ENCODE measurements at places on chromosomes 7 and 10. TPM values are rescaled to one million over a fixed set of nuclear protein-coding genes. Genes with fewer than 3 reads are reported as not detected.

- H3K27ac ChIP-seq = no peak overlapping the region
- peaks cover 9% of the 10 kb centered on the region for H3K4me1 ChIP-seq
- H3K27me3 ChIP-seq = no peaks in the 10 kb centered on the region
Observed at GRCh38 chr7:95440394-95441038, 5.7 kb upstream of the PON2 start.

DNA sequence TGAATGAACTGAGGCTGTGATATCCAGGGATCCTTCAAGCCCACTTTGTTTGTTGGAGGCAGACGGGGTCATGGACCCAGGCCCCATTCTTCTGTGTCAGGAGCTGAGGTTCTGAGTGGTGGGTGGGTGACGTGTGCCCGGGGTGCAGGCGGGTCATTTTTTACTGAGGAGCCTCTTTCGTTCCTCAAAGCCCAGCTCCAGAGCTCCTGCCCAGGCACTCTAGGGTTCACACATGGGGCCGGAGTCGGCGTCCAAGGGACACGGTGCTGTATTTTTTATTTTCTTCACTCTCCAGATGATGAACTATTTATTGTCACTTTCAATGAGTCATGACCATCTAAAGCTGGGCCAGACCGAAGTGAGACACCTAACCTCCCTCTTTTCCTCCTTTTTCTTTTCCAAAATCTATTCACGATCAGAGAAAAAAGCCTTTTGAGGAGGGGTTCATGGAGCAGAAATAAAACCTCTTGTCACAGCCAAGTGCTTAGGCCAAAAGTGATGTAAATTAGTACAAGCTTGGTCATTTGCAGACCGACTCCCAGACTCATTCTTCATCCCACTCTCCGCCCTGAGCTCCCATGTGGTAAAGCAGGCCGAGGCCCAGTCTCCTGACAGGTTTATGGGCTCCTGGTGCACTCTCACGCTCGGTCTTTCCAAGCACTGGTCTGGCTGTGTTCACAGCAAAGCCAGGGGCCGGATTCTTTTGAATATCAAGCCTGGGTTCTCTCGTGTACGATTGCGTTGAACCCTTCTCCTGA is 41.4 kb upstream of the PITRM1 start:
- H3K4me3 ChIP-seq = no peak overlapping the region
- no peaks in the 10 kb centered on the region for H3K27me3 ChIP-seq
- H3K36me3 ChIP-seq = no peaks in the 10 kb centered on the region
- H3K4me1 ChIP-seq = no peaks in the 10 kb centered on the region
- H3K27ac ChIP-seq = no peak overlapping the region
- DNase-seq = no peak

- no peak for DNase-seq
- H3K36me3 ChIP-seq = peaks cover 8% of the 10 kb centered on the region
- H3K4me3 ChIP-seq = no peak overlapping the region
- H3K4me1 ChIP-seq = no peaks in the 10 kb centered on the region
Observed at GRCh38 chr10:88933564-88933963, 19.0 kb downstream of the ACTA2 start.

The DLX6 gene
- not detected for total RNA-seq

- no peaks in the 10 kb centered on the region for H3K4me1 ChIP-seq
- peaks cover 4% of the 10 kb centered on the region for H3K27me3 ChIP-seq
- no peak overlapping the region for H3K27ac ChIP-seq
Observed at GRCh38 chr10:110192552-110192951, 14.9 kb upstream of the MXI1 start.
